MCF 10A (cell line): ENCODE measurements at places on chromosomes 2 and 18. TPM values are rescaled to one million over a fixed set of nuclear protein-coding genes. Genes with fewer than 3 reads are reported as not detected.

- DNase-seq, result peak; percentile 17
Observed at GRCh38 chr2:162025121-162025911, 48.7 kb downstream of the DPP4 start.

DNA sequence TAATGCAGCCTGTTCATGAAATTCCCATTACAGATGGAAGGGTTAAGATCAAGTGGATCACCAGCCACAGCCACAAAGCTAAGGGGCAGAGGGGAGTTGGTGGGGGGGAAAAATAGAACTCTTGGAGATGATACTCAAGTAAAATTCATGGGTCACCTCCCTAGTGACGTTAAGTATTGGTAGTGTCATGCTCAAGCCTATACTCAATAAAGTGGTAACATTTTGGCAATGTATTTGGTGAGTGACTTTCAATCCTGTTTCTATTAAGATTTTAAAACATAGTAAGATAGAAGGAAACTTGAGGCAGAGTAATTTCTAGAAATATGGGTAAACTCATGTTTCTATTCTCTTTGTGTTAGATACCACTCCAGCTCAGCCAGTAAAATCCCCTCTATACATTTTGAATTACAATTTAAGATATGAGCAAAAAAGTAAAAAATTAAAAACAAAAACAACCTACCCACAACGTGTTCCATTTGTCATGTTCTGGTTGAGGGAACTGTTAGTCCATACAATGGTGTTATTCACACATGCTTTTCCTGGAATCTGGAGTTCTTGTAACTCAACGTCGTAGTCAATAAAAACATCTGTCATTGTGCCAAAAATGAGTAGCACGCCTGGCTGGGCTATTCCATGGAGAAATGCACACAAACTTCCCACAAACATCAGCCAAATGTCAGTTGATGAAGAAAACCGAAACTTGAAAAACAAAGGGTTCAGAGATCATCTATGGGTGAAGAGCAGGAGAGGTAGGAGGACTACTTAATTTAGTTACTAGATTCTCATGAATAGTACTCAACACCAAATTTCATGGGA, 18.1 kb downstream of the ABCB11 start:
- no peak for DNase-seq

DNA sequence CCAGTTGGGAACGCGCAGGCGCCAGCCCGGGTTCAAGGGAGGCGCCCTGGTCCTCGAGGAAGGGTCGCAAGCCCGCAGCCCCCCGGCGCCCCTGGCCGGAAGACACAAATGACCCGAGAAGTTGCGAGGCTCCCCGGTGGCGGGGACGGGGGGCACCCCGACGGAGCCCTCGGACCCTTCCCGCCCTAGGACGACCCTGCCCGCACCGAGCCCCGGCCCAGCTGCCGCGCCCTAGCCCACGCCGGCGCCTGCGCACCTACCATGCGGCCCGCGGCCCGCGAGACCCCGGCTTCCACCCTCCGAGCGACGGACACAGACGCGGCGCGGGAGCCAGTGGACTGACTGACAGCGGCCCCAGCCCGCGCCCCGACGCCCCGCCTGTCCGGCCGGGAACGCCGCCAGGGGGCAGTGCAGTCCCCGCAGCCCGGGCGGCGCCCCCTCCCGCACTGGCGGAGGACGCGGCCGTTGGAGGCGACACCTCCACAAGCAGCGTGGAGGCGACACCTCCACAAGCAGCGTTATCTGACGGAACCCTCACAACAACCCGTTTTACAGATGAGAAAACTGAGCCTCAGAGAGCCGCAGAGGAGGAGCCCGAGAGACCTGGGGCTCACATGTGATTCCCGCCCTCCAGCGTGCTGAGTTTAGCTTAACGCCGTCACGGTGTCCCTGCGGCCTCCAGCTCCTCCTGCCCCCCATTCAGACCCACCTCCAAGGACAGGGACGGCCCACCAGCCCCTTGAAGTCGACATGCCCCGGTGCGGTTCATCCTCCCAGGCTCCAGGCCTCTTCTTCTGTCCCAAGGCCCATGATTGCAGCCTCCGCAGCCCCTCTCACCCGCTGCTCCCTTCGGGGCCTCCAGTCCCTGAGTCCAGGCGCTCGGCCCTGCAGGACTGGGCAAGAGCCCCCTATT, at the start of gene NMUR1:
Gene NMUR1, minus strand, starts transcription at position 347 of the 913 bp plus-strand sequence. Its CDS starts 84 bp downstream, at position 263.
- DNase-seq, result no peak

Gene AOX1
- total RNA-seq, result 54.0 and 76.6 TPM in 2 replicates

Gene MATN3
- total RNA-seq, result 0.83 and 0.98 TPM in 2 replicates
